ENCODE measurements at places on chromosomes 6 and 20. TPM values are rescaled to one million over a fixed set of nuclear protein-coding genes. Genes with fewer than 3 reads are reported as not detected.
A peak's percentile ranks its signal among the peaks of the same experiment; 100 is the strongest.

GRCh38 chr6:53734473-53735299 lies 60.1 kb upstream of the LRRC1 start:
- DNase-seq = no peak

DNA sequence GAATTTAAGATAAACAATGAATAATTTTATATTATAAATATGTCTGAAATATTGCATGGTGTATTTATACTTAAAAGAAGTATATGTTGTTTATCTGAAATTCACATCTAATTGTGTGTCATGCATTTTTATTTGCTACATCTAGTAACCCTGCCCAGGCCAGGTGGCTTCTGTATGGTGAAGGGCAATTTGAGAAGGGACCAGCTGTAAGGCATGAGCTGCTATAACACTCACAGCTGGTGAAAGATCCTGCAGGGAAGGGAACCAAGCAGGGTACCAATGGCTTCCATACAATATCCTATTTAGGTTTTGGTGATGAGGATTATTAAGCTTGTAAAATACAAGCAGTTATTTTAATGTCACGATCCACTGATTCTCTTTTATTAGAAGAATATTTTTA lies 921.8 kb upstream of the GJE1 start:
- DNase-seq = no peak

Gene MPC1
- total RNA-seq = 74.8 TPM

- peak; percentile 44 for DNase-seq
These were observed 127.4 kb downstream of the MYLK4 start for GRCh38 chr6:2623295-2623694.

DNA sequence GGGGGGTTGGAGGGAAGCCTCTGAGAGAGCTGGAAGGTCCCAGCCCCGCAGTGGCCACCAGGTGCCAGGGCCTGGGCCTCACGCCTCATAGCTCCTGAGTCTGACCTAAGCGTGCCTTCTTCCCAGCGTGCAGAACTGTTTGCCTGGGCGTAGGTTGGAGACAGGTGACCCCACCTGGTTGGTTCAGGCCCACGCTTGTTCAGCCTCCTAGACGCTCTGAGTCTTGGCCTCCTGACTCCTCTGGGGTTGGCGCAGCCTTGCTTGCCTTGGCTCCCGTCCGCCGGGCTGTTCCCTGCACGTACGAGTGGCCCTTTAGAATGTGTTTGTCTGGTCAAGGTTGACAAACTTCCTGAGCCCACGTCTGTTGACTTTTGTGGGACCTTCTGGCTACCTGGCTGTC lies 70.8 kb downstream of the EYA2 start:
- DNase-seq = no peak

- DNase-seq = no peak
These were observed 33.9 kb upstream of the PRSS16 start for GRCh38 chr6:27213544-27214125.

DNA sequence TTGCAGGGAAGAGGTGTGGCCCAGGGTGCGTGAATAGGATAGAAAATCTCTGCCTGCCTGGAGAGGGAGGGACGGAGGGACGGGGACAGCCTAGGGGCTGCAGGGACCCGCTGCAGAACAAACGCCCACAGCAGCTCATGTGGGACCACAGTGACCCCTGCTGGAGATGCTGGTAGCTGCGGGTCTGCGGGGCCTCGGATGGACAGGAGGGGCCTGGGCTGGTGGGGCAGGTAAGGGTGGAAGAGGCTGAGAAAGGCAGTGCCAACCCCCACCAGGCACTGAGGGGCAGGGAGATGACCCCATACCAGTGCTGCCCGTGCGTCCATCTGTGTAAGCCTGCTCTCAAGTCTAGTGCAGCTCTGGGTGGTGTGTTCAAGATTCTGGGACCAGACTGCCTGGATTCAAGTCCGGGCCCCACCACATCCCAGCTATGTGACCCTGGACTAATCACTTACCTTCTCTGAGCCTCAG lies 39.4 kb downstream of the KIAA1755 start:
- peak; percentile 92 for DNase-seq

DNA sequence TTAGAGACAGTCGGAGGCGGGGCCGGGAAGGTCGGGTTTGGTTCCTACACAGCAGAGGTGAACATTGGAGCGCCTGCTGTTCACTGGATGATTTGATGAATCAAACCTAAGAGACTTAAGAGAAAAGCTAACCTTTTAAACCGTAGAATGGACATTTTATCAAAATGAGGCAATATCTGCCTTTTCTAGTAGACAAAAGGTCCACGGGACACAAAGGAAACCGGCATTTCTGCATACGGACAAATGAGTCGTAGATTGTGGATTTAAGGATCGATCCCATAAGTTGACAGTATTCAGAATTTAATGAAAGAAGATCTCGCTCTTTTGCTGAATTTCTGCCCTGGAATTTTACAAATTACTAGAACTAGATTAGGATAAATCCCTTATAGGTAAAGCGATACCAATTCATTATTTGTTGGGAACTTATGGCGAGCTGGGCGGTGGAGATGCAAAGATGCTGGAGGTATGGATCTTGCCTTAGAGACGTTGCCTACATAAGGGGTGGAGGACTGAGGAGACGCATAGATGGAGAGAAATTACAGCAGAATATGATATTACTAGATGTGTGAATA lies 400 bp downstream of the PAK1IP1 start:
- DNase-seq = no peak

DNA sequence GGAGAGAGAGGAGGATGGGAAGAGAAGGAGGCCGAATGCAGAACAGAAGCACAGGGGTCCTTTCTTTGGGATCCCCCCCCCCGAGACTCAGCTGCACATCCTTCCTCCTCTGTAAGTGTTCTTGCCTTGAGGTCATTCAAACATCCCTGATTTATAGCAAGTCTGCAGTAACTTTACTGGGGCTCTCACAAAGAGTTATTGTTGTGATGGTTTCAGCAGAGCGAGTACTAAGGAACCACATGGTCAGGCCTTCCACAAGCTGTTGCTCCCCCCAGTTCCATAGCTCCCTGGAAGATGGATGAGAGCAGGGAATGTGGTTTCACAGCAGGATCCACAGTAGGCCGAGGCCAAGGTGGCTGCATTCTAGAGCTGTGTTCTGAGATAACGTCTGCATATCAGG lies 351.4 kb upstream of the CDH4 start:
- peak; percentile 85 for DNase-seq

Gene OGFRL1
- 34.3 TPM for total RNA-seq

DNA sequence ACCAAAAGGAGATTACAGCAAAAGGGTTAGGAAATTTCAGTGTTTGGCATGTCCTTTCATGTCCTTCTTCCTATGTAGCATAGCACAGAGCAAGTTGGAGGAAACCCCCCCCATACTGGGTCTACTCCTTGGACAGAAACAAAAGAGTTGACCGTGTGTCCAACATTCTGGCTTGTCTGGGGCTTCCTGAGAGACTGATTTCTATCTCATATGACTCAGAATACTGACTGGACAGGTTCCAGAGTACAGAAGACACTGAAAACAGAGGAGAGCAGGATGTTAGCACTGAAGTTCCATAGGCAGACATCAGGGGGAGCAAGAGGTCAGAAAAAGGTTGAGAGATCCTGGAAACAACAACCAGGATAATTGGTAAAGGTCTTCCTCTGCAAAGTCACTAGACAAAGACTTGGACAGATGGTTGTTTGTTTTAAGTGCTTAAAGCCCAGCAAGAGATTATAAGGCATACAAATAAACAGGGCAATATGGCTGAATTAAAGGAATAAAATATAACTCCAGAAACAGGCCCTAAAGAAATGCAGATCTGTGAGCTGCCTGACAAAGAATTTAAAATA lies 48.4 kb downstream of the USP49 start:
- DNase-seq = peak; percentile 9

Gene FAM209B
- not detected for total RNA-seq

DNA sequence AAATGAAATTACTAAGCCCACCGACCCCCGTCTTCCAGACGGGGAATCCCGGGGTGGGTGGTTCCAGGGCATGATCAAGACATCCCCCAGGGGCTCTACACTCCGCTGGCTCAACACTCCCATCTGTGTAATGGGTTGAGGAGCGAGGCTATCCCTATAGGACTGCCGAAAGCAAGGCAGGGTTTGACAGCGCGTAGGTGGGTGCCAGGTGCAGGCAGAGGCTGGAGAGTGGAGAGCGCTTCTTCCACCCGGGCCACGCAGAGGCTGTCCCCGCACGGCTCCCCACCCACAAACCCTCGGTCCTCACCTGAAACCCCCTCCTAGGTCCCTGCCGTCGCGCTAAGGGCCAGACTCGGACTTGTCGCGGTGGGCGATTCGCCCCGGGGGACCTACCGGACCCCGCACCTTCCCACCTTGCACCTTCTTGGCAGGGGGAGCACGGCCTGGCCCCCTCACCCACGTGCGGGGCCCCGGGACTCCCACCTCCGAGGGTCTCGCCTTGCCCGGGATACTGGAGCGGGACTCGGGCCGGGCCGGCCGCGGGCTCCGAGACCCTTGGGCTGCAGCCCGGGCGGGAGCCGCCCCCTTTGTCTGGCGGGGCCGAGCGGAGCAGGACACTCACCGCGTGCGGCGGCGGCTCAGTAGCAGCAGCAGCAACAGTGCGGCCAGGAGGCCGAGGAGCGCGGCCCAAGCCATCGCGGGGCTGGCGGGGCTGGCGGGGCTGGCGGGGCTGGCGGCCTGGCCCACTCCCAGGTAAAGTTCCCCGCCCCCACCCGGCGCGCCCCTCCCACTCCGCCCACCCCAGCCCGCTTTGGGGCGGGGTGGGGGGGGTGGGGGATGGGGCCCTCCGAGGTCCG lies at the start of gene PTGIS:
PTGIS (minus strand) TSS at position 717 of the 857 bp plus-strand sequence; CDS start at position 696, 21 bp downstream.
- DNase-seq = no peak

- no peak for DNase-seq
These were observed 179.1 kb downstream of the GRIK2 start for GRCh38 chr6:101572627-101573026.

Gene OR12D3
- total RNA-seq = not detected

Gene CEP57L1
- total RNA-seq = 47.3 TPM

DNA sequence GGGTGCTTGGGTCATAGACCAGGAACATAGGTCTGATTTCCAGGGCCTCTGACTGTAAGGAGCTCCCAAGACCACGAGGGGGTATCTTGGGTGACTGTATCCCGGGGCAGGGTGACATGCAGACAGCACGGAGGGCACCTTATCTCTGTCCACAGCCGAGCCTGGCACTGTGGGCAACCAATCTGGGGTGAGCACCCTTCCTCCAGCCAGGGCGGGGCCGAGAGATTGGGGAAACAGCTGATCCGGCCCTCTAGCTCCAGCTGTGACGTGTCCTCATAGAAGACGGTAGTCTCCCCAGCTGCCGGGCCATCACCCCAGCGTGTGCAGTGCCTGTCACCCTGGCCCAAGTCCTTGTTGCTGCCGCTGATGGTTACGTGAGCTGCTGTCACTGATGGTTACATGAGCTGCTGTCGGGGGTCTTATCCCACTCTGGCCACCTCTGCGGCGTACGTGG lies 139.6 kb upstream of the RNF24 start:
- DNase-seq = no peak

Gene FRMD1
- 0.66 TPM for total RNA-seq

GRCh38 chr20:31890646-31891045 lies 20.2 kb downstream of the TTLL9 start:
- no peak for DNase-seq

GRCh38 chr20:32206760-32207625 lies 550 bp downstream of the PLAGL2 start:
- no peak for DNase-seq

DNA sequence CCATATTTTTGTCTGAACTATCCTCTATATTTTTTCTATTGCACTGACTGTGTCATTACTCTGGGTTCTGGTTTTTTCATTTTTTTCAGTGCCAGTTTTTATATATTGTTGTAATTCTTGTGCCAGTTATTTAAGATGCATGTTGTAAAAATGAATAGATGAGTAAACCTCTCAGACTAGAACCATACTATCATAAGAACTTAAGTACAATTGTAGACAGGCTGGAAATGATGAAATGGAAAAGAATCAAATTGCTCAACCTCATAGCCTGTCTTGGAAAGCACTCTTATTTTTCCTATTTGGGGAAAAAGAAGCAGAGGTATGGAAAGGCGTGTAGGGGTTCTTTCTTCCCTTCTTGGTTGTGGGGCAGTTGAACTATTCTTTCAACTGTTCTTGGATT lies 30.2 kb downstream of the PANK2 start:
- no peak for DNase-seq

- no peak for DNase-seq
These were observed 96.4 kb downstream of the BANF2 start for GRCh38 chr20:17796091-17796563.

DNA sequence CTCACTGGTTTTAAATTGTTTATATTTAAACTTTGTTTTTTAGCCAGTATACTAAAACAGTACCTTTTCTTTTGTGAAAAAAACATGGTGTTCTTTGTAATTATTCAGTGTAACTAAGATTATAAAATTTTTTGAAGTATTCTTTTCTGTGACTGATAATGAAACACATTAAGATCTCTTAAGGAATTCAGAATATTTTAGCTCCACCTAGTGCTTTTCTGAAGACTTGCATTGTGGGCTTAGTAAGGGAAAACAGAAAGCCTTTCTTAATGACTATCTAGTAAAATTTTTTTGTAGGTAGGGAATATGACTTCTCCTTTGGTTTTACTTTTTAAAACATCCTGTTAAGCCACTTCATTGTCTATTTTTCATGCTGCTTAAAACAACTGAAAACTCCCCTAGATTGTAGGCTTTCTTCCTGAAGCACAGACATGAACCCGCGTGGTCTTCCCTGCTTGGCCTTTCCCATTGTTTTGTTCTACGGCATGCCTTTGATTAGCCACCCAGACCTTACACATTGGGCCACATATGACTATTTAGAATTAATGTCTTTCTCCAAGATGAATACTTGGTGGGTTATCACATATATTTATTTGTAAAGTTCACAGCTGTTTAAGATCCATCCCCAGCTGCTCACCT lies 72.1 kb downstream of the AFDN start:
- peak; percentile 40 for DNase-seq

DNA sequence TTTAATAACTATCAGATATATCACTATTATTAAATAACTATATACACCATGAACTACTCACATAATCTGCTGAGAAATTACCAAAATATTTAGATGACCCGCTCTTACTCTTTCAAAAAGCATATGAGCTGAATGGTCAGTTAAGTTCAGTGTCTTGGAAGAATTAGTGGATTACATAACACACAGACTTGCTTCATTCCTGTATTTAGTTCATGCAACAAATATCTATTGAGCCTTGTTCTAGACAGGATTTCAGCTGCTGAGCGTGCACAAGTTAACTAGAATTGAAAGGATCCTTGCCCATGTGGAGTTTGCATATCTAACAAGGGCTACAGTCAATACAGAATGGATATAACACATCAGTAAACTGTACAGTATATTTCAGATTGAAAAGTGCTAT lies 566.2 kb downstream of the CBLN4 start:
- DNase-seq = no peak

DNA sequence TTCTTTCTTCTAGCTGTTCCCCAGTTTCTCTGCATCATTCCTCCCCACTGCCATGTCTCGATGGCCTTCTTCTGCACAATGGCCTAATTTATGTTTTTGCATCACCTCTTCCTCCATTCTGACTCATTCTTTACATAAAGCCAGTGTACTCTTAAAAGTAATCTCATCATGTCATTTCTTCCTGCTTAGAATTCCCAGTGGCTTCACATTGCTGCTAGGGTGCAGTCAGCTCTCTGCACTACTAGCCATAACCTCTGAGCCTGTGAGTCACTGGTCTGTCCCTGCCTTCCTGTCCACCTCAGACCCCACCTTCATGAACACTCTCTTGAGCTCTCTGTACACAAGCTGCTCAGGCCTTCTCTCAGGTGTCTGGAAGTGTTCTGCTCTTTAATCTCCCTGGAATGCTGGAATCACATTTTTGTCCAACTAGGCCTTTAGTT lies 24.1 kb upstream of the TRIM27 start:
- DNase-seq = no peak

Gene GLP1R
- total RNA-seq = 2.0 TPM

- DNase-seq = no peak
These were observed 37.2 kb downstream of the CNKSR3 start for GRCh38 chr6:154473324-154473723.

GRCh38 chr6:37531437-37532036 lies 31.8 kb upstream of the CCDC167 start:
- DNase-seq = no peak
